CD4-positive, alpha-beta T cell treated with Interleukin-6 at 100 ng/mL for 8 hours (primary cell): ENCODE measurements at places on chromosomes 1 and 21.

GRCh38 chr1:26887125-26887524 is 3.0 kb downstream of the GPN2 start:
- peak; percentile 11 for DNase-seq

GRCh38 chr1:185404907-185405568 is 88.0 kb upstream of the IVNS1ABP start:
- no peak for DNase-seq

- no peak for DNase-seq
These were observed 71.4 kb upstream of the KCNJ6 start for GRCh38 chr21:37987668-37988067.

DNA sequence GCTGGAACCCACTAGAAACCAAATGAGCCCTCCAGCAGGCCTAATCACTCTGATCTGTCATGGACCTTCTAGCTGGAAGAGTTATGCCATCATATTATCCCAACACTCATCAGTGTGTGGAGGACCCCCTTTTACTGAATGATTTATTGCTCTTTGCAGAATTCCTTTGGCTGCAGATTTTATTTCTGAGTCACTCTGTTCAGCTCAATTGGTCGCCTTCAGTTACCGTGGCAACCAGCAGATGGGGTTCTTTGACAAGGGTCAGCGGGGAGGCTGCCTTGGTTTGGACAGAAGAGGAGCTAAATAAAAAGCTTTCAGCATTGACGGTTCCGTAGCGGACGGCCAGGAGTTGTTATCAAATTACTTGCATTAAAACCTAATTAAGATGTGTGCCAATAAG is 220.1 kb downstream of the SDCCAG8 start:
- DNase-seq: no peak

- no peak for DNase-seq
These were observed 5.8 kb downstream of the CAPN8 start for GRCh38 chr1:223659711-223660110.

- no peak for DNase-seq
These were observed 70.3 kb downstream of the DHRS3 start for GRCh38 chr1:12547586-12548225.

DNA sequence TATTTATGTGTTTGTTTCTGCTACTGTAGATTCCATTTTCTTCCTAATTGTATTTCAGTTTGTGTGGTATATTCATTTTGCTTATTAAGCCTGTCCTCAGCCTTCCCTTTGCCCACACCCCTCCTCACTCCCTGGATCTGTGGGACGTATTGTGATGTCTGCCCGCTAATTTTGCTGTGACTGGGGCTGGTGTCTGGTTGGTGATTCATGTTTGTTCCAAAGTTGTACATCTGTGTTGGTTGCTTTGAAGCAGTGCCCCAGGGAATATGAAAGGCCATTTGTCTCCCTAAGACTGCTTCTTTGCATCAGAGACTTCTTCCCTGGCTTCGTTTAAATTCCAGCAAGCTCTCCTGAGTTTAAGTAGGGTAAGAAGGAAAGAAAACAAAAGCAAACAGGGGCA is 289.5 kb upstream of the SGIP1 start:
- DNase-seq: no peak

DNA sequence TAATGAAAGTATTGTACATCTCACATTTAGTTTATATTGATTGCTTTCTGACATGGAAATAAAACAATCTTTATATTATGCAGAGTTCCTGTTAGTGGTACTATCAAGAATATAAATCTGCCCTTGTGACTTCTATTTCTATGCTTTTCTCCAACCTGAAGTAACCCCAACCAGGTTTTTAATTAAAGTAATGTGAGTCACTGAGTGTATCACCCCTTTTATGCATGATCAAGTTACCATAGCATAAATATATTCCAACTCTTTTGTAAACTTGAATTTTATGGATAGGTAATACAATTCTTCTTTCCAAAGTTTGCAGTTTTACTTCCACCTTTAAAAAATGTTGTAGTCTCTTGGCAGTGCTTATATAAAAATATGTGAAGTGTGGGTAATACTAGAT is 532.3 kb downstream of the USP25 start:
- DNase-seq: no peak

DNA sequence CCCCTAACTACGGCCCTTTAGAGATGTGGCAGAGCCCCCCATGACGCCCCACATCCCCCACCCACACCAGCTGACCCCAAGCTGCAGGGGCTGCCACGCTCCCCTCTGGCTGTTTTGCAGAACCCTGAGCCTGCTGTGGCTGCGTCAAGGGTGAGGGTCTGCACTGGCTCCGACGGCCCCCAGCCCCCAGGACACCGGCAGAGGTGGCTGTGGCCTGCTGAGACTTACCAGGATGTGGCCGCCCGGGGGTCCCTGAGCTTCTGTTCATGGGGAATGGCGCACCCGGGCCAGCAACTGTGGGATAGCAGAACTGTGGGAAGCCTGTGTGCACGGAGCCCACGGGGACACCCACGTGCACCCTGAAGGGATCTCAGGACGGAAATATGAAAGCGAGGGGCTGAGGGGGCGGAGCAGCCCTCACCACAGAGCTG is 12.8 kb upstream of the RNF223 start:
- DNase-seq: no peak

DNA sequence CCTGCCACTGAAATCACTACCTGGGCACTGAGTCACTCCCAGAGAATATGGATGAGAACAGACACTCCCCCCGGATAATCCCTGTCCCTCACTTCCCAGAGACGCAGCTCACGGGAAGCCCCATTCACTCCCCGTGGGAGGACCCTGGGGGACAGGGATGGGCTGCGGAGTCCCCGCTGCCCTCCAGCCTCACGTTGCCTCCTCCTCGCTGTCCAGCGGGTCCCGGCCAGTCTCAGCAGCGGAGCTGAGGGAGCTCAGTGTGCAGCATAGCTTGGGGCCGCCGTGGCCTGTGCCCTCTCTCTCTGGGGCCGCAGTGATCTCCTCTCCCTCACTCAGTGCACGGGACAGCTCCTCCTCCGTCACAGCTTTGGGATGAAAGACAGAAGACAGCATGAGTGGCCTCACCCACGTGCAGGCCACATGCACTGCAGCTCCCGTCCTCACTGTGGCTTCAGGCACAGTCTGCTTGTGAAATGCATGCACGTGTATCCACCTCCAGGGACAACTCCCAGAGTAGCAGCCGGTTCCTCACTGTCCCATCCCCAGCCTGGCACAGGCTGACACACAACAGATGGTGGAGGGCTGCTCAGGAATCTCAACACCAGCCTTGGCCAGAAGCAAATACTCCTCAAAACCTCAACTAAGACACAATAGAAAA is 7.4 kb downstream of the CFAP410 start:
- DNase-seq: no peak

DNA sequence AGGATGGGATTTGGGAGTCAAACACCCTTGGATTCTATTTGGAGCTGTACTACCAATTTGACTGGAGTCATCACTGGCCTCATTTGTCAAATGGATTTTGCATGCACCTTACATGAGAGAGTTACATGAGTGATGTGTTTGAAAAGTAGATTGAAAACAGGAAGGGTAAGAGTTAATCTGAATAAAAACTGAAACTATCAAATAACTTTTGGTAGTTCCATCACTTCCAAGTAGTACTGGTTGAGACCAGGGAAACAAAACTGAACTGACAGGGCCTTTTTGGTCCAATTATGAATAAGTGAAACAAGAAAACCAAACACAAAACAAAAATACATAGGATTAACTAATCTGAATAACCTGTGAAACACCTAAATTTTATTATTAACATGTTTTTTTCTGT is 30.2 kb downstream of the NUCKS1 start:
- DNase-seq: no peak

GRCh38 chr1:196577386-196577785 is 30.9 kb downstream of the KCNT2 start:
- no peak for DNase-seq

DNA sequence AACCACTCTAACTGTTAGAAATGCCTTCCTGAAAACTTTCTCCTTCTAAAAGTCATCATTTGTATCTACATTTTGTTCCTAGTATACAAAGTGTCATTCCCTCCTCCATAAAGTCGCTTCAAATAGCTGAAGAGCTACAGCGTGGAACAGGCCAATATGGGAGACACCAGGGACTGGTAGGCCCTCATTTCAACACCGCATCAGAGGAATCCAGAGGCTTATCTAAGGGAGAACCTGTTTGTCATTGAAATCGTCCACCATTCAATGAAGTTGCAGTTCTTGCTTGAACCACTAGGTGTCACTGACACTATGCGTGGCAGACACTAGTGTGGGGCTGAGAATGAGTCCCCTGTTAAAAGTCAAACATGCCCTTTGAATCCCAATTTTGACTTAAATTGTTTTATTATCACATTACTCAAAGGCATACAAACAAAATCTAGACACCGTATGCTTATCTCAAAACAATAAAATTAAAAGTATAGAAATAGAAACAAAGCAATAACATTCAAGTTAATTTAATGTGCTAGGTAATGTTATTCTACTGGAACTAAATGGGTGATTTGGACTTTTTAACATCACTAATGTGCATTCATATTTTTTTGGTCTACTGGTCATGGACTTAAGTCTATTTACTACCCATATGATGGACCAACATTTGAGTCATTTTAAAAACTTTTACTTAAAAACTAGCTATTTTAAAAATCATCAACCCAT is 182.3 kb downstream of the FCRL5 start:
- DNase-seq: peak; percentile 32

- no peak for DNase-seq
These were observed 1369.1 kb upstream of the ADGRL4 start for GRCh38 chr1:80375662-80376061.

GRCh38 chr1:110718452-110718851 is 43.7 kb upstream of the KCNA3 start:
- DNase-seq: no peak

GRCh38 chr1:17696417-17697301 is 58.5 kb upstream of the ACTL8 start:
- no peak for DNase-seq

DNA sequence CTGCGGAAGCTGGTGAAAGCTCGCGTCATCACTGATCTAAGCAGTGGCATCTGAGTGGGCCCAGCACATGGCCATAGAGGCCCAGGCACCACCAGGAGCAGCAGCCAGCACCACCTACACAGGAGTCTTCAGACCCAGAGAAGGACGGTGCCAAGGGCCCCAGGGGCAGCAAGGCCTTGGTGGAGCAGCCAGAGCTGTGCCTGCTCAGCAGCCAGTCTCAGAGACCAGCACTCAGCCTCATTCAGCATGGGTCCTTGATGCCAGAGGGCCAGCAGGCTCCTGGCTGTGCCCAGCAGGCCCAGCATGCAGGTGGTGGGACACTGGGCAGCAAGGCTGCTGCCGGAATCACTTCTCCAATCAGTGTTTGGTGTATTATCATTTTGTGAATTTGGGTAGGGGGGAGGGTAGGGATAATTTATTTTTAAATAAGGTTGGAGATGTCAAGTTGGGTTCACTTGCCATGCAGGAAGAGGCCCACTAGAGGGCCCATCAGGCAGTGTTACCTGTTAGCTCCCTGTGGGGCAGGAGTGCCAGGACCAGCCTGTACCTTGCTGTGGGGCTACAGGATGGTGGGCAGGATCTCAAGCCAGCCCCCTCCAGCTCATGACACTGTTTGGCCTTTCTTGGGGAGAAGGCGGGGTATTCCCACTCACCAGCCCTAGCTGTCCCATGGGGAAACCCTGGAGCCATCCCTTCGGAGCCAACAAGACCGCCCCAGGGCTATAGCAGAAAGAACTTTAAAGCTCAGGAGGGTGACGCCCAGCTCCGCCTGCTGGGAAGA is 3.2 kb upstream of the ARTN start:
- no peak for DNase-seq
